ENCODE measurements at places on chromosomes 1 and 21.
A peak's percentile ranks its signal among the peaks of the same experiment; 100 is the strongest.

DNA sequence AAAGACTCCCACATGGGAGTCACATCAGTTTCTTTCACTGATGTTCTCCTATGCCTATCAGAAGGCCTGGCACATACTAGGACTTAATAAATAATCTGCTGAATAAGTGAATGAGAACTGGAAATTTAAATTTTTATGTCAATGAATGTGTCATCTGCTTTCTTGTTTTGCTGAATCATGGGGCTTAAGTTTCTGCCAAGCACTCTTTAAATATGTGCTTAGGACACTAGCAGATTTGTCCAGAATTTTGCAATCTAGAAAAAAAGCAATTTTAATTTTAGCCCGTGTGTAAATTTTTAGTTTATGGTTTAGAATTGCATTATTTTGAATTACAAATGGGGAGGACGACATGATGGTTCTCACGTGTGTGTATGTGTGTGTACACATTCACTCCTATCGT is 803.1 kb downstream of the USP25 start:
- DNase-seq, result peak; percentile 35

DNA sequence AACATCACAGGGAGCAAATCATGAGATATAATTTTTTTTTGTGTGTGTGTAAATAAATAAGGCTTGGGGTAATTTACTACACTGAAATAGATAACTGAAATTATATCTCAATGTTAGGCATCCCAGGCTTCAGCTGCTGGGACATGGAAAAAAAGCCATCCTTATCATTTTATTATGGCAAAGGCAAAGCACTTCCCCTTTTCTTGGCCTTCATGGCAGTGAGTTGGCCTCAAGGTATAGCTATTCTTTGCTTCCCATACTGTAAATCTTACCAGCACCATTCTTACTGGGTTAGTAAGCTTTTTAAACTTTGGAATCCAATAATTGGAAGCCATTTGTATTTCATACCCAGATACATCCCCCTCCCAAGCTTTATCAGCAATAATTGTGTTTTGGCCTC is 29.0 kb downstream of the RBM11 start:
- no peak for DNase-seq

GRCh38 chr1:75969550-75969949 is 37.3 kb upstream of the ASB17 start:
- DNase-seq, result no peak

DNA sequence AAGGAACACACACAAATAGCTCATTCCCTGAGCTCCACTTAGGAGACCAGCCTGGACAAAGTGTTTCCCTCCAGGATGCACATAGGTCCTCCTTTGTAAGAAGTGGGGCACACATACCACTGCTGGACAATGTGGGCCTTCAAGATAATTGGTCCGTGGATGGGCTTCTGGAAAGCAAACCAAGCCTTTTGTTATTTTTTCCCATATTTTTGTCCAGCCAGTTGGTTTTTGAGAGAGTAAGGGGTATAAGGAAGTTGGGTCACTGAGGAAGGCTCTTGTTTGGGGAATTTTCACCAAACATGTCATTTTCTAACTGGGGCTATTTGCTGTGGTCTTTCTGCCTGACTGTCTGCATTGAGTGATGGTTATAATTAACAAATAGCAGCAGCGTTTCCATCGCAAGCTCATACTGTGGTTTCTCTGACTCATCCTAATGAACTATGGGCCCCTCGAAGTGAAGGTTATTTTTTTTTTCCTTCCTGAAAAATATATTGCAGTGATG is 306.3 kb upstream of the DUSP10 start:
- no peak for DNase-seq

DNA sequence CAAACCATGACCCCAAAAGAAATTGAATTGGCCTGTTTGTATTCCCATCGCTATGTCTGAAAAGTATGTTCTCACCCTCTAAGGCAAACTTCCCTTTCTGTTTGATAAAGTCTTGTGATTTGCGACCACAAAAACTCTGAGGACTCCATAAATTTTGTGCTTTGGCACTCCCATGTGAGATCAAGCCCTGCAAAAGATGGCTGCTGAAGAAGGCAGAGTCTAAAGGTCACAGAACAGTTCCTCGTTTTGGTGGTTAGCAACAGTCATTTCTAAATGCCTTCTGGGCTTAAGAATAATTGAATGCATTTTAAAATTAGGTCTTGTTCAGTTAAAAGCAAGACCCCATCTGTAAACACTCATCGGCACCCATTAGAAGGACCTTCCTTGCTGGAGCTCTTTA is 441.6 kb downstream of the OMA1 start:
- no peak for DNase-seq

DNA sequence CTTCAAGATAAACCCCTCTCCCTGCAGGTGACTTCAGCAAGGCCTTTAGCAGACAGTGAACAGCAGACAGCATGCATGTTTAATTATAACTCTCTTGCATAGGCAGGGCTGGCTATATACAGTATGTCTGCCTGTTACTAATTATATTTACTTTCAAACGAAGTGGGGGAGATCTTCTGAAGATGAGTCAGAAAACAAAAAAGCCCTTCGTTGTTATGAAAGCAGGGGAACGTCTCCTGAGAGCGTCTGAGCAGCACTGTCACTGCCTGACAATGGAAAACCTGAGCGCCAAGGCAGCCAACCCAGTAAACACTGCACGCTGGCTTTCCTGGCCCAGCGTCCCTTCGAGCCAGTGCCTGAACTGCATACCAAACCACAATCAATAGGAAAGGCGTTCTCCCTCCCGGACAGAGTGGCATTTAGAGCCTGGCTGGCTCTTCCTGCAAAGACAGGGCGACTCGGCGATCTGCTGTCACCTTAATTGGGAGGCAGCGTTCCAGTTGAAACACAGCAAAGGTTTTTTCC is 54.1 kb downstream of the TOMM20 start:
- no peak for DNase-seq

DNA sequence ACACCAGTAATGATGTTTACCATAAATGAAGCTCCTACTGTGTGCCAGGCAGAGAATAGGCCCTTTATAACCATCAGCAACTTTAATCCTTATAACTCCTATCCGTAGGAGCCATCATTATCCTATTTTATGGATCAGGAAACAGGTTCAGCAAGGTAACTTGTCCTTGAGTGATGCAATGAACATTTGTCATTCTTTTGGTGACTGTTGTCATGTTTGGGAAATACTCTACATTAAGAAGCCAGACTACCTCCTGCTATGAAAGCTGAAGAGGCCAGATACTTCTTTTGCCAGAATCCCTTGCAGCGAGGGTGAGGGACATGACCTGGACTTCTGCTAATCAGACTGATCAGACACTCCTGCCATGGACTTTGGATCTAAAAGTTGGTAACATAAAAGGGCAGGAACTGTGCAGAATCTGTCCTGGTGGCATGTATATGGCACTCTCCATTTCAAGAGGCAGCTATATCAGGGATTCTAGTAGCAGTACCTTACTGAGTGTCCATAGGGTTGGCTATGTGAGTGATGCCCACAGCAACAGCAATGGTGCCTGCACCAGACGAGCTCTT is 33.1 kb upstream of the SRRM1 start:
- no peak for DNase-seq

GRCh38 chr1:83839566-83840173 is 159.3 kb downstream of the TTLL7 start:
- no peak for DNase-seq

DNA sequence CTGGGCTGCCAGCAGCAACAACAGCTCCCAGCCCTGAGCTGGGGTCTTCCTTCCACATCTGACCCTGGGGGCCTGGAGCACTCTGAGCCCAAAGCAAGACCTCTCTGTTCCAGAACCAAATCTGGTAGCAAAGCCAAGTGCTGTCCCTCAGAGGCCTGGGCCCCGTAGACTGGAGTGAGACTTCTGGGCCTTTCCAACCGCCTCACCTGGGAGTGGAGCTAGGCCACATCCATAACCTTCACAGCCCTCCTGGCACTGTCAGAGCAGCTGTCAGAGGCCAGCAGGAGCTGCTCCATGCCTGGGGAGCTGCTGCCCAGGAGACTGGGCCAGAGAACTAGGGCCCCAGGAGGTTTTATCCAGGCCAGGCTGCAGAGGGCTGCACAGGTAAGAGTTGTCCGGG is 15.4 kb upstream of the SLC5A9 start:
- DNase-seq, result no peak

DNA sequence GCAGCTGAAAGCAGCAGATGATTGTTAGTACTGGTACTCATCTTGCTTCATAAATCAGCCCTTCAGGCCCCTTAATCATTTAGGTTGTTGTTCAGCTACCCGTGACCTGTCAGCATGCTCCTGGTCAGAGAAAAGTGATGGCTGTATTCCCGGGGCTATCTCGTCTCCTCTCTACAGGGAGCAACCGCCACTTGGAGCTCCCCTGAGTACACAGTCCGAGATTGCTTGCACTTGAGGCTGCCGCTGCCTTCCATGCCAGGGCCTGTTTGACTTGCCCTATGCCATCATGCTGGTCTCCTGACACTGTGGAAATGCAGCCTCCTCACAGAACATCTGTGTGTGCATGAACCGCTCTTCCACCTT is 97.5 kb downstream of the SPATA46 start:
- DNase-seq, result peak; percentile 16

- DNase-seq, result no peak
Measured at GRCh38 chr1:97352936-97353382, 567.9 kb downstream of the DPYD start.

GRCh38 chr1:178055779-178056471 is 38.0 kb upstream of the RASAL2 start:
- peak; percentile 58 for DNase-seq

- no peak for DNase-seq
Measured at GRCh38 chr1:93137604-93138292, 42.5 kb downstream of the TMED5 start.

DNA sequence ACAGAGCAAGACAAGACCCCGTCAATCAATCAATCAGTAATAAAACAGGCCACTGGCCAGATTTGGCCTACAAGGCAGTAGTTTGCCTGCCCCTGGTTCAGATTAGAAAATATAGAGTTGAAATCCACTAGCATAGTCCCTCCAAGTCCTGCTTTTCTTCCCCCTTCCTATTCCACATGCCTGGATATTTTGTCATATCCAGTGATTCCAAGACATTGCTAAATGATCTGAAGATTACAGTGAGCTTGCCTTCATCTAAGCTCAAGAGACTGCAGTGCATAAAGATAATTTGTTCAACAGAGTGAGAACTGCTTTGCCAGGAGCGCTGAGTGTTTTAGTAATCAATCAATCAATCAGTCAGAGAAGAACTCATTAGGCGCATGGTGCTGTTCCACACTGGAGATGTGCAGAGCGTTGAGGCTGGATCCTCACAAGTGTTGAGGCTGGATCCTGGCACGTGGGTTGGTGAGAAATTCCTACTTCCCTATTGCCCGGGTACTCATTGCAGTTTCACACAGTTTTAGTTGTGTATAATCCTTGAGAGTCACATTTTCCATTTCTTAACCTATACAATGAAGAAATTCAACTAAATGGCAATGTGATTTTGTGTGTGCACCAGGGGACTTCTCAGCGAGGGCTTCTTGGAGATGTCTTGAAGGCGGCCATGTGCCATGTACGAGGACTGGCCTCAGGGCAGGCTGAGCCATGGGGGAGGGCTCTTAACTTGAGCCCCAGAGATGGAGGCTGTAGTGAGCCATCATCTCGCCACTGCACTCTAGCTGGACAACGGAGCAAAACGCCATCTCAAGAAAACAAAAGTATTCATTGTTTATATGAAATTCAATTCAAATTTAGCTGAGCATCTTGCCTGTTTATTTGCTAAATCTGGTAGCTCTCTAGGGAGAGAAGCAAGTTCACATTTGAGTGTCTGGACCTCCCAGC is 76.3 kb downstream of the TOMM20 start:
- no peak for DNase-seq

GRCh38 chr21:38241029-38241740 is 15.6 kb upstream of the KCNJ15 start:
- no peak for DNase-seq

DNA sequence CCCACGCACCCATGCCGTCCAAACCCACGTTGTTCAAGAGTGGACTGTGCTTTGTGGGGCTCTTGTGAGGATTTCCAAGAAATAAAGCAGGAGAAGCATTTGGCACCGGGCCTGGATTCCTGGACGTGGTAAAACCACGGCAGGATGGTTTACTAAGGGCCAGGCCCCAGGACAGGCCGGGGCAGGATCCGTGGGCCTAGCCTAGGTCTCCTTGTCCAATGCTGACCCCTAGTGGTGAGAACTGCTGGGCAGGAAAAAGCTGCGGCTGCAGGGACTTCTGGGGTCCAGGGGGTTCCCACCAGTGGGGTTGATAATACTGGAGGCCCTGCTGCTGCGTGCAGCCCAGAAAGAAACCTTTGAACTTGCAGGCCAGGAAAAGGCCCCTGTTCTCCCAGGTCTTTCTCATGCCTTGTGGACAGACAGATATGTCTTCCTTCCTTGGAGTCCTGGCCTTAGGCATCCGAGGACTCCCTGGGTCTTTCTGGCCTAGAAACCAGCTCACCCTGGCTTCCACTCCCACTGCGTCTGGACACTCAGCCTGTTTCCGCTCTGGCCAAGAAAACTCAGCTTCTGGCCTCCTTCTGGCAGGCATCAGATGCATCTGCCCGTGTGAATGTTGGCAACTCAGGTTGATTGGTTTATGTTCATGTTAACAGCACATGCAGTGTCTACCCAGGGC is 106.9 kb upstream of the TMEM51 start:
- DNase-seq, result peak; percentile 91
